Activated T-helper 17 cell treated with anti-CD3 and anti-CD28 coated beads, Interleukin-2, amount 50 U/mL, for 72 hours (primary cell): ENCODE measurements at places on chromosomes 5 and 9. TPM values are rescaled to one million over a fixed set of nuclear protein-coding genes. Genes with fewer than 3 reads are reported as not detected.
A peak's percentile ranks its signal among the peaks of the same experiment; 100 is the strongest.

FOXI1 gene
- total RNA-seq = not detected

GRCh38 chr9:136978073-136978864 lies 965 bp downstream of the PTGDS start:
- peak; percentile 24 for ATAC-seq

GRCh38 chr9:8374471-8374870 lies 574.9 kb upstream of the DMAC1 start:
- no peak for ATAC-seq

DNA sequence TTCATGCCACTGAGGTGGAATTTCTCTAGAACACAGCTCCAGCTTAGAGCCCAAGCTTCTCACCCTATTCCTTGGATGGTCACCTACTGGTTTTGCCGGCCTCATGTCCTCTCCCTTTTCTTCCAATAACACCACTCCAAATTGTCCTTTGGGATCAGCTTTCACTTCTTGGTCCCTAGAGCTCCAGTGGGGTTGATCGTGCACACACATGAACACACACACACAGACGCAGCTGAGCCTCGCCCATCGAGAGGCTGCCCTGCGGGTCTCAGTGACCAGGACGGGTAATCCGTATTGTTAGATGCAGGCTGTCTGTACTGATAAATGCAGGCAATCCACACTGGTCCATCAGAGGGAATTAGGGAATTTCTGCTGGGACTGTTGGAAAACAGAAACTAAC lies 6.9 kb downstream of the COL23A1 start:
- ATAC-seq = no peak

- ATAC-seq = no peak
Measured at GRCh38 chr5:112316006-112316405, 103.1 kb downstream of the EPB41L4A start.

- peak; percentile 35 for ATAC-seq
Measured at GRCh38 chr5:76763136-76763535, 47.2 kb downstream of the F2R start.

DNA sequence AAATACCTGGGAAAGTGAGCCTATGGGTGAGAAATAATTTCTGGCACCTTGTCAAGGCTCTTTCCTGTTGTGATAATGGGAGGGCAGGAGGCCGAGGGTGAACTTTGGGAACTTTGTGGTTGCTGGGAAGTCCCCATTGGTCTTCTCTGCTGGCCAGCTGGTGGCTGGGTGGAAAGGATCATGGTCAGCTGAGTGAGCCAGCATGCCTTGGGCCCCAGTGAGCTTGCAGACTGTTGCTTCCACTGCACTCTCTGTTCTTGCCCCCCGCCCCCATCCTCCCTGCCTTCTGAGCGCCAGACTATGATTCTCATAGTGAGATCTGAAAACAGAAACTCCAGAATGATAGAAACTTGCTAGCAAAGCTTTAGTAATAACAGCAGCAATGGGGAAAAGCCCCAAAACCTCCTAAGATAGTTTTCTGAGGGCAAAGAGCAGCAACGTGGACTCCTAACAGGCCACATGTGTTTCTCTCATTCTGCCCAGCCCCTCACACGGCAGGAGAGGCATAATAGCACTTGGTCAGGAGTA lies 139.2 kb upstream of the SMARCA2 start:
- ATAC-seq = peak; percentile 66
